ENCODE measurements at places on chromosomes 5 and 9.

DNA sequence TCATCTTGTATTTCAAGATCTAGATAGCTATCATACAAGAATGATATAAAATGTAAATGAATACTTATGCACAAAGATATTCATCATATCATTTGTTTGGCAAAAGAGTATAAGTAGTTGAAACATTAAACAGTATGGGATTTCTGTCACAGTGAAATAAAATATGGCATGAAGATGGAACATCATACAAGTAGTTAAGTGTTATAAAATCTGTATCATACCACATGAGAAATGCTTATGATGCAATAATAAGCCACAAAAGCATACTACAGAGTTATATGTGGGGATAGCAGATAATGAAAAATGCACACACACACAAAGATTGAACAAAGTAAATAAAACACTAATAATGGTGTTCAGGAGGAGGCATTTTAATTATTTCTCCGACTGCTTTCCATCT is 838.0 kb upstream of the DMAC1 start:
- DNase-seq, result no peak

DNA sequence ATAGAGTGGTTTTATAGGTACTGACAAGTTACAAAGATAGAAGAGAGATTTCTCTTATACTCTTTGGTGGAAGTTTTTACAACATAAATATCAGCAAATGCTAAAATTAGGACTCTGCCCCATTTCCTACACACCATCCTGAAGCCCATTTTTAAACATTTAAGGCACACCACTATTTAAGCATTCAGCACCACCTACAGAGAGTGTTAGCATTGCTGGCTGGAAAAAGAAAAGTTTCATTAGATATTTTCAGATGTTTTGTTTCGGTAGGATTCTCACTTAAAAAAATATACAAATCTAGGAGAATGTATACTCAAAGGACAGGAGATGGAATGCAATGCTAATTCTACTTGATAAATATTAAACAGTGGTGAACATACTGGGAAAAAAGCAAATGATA is 192.9 kb upstream of the HAPLN1 start:
- DNase-seq, result no peak

- DNase-seq, result no peak
These were observed 15.6 kb upstream of the IRF1 start for GRCh38 chr5:132506094-132506692.

DNA sequence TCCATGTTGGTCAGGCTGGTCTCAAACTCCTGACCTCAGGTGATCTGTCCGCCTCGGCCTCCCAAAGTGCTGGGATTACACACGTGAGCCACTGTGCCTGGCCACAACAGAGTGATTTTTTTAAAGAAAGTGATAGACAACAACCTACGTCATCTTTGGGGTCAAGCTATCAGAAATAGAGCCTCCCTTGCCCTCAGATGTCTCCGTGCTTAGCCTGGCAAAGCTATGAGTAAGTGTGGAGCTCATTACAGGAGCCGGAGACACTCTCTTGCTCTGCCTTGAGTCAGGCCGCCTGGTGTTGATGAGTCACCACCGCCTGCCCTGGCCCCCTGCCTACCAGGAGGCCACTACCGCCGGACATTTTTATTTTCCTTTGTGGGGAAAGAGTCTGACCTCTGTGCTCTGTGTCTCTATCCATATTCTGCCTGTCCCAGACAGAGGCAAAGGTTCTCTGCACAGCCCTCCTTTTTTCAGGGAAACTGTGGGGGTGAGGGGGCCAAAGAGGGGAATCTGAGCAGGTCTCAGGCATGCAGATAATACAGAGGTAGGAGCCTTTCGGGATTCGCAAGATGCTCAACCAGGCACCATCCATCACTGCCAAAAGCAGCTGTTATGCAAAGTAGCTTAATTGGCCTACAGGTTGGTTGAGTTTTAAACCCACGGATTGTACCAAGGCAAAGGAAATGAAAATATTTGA is 123.7 kb upstream of the CPEB4 start:
- DNase-seq, result no peak

- no peak for DNase-seq
These were observed 87.5 kb upstream of the GAS1 start for GRCh38 chr9:87034841-87035240.

- DNase-seq, result no peak
These were observed 75.6 kb downstream of the ST8SIA4 start for GRCh38 chr5:100827481-100827889.

DNA sequence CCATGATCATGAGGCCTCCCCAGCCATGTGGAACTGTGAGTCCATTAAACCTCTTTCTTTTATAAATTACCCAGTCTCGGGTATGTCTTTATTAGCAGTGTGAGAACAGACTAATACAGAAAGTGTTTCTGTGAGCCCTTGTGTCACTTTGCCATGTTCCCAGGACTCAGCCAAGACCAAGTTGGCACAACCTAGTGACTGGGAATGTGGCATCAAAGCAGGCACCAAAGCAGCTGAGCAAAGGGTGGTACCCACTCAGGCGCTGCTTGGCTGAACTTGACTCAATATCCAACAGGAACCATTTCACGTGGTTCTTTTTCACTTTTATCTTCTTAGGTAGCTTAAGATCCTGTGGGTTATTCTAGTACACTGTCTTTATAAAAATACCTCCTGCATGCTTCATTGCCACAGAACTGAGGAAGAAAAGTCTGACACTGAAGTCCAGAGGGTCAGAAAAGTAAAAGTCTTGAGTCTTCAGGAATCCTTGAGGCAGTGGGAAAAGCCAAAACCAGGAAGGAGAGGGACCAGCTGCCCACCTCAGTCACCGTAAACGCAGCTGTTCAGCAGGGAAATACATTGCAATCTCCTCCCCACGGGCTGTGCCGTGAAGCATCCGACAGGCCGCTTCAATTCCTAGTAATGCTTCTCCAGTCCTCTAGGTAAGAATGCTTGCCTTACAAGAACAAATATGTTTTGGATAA is 90.5 kb upstream of the RETREG1 start:
- DNase-seq, result no peak

DNA sequence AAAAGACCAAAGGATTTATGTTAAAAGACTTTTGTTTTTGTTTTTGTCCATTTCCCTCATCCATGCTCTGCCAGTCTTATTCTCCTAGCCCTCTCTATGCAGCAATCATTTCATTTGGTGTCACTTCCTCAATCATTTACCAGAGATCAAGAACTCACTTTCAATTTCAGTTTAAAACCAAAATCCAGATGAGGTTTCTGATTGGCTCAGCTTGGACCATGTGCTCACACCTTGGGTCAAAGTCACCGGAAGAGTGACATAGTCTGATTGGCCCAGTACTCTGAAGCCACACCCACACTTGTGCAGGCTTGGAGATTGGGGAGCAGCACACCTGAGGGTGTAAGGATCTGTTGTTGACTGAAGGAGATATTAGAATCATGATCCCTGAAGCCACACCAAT is 79.6 kb downstream of the TLR4 start:
- DNase-seq, result no peak

GRCh38 chr5:127094161-127094814 is 21.0 kb upstream of the C5orf63 start:
- no peak for DNase-seq

GRCh38 chr9:120532891-120533290 is 47.1 kb downstream of the CDK5RAP2 start:
- no peak for DNase-seq

DNA sequence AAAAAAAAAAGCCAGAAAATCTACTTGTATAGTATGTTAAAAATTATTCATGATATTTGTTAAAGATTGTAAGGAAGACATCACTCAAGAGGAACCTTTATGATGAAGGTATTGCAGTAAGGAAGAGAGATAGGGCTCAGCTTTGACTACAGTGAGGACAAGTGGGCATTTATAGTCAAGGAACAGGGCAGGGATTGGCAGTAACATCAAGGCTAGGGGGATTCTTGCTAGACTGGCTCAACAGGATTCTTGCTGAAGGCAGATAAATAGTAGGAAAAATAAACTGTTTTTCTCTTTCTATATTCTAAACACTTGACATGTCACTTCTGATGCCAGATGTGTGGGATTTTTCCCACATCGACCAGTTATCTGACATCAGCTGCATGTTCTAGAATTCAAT is 96.7 kb downstream of the ITGA1 start:
- DNase-seq, result no peak

DNA sequence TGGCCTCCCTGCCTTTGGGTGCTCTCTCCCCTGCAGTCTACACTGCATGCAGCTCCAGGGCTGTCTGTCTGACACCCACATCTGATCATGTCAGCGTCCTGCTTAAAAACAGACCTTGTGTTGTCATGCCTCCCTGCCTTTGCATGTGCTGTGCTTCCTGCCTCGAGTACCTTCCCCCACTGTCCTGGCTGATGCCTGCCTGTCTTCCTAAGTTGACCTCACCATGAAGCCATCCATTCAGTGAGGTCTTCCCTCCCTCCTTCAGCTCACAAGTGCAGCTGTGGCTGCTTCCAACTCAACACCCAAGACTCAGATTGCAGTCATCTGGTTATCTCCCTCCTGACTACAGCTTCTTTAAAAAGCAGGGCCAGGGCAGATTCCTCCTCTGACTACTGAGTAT is 5.5 kb downstream of the ANGPTL2 start:
- DNase-seq, result no peak

DNA sequence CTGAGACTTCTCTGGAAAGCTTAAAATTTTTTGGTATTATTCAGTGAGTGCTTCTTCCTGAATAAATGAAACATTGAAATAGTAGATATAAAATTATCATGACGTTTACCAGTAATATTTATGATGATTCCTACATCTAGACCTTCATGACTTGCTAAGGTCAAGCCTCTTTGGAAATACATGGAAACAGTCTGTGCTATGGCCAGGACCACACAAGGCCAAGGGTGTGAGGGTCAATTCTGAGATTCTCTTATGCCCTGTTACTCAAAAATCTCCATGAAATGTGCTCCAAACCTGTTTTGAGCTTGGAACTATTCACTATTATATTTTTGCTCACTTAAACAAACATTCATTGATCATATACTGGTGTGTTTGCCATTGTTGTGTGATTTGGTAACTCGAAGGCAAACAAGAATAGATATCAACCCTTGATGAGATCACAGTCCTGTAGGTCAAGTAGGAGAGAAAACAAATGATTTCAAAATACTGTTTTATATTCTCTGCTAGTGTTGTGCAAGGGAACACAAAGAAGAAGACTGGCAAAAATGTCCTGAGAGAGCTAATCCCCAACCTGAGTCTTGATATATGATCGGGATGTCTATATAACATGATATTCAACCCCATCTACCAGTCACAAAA is 1254.9 kb upstream of the DMAC1 start:
- DNase-seq, result no peak

DNA sequence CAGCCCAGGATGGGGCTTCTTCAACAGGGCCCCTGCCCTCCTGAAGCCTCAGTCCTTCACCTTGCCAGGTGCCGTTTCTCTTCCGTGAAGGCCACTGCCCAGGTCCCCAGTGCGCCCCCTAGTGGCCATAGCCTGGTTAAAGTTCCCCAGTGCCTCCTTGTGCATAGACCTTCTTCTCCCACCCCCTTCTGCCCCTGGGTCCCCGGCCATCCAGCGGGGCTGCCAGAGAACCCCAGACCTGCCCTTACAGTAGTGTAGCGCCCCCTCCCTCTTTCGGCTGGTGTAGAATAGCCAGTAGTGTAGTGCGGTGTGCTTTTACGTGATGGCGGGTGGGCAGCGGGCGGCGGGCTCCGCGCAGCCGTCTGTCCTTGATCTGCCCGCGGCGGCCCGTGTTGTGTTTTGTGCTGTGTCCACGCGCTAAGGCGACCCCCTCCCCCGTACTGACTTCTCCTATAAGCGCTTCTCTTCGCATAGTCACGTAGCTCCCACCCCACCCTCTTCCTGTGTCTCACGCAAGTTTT is 23.6 kb downstream of the PCDHGC5 start:
- DNase-seq, result peak; percentile 85

GRCh38 chr5:2251751-2252150 is 369.0 kb upstream of the IRX4 start:
- DNase-seq, result no peak

DNA sequence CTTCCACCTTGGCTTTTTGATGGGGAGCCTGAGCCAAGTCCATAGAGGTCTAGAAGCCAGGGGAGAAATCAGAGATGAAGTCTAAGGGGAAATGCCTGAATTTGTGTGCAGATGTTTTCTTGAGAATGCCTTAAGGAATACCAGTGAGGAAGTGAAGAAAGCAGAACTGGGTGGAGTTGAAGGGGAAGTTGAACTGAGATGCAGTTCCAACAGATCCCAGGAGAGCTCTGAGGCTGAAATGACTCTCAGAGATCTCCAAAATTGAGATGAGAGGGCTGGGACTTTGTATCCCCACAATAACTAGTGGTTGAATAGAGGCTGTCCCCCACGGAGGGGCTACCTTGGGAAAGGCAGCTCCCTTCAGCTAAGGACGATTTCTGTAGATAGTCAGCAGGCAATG is 197.1 kb downstream of the ZNF462 start:
- DNase-seq, result no peak

GRCh38 chr9:20043461-20043860 is 254.6 kb upstream of the SLC24A2 start:
- DNase-seq, result peak; percentile 10

DNA sequence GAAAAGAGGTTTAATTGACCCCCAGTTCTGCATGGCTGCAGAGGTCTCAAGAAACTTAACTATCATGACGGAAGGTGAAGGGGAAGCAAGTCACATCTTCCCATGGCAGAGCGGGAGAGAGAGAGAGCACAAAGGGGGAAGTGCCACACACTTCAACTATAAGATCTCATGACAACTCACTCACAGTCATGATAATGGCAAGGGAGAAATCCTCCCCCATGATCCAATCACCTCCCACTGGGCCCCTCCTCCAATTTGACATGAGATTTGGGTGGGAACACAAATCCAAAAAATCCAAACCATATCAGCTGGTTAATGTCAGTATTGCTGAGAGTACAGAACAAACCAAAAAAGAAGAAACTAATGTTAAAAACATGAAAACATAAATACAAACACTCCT is 120.2 kb downstream of the STARD4 start:
- no peak for DNase-seq

DNA sequence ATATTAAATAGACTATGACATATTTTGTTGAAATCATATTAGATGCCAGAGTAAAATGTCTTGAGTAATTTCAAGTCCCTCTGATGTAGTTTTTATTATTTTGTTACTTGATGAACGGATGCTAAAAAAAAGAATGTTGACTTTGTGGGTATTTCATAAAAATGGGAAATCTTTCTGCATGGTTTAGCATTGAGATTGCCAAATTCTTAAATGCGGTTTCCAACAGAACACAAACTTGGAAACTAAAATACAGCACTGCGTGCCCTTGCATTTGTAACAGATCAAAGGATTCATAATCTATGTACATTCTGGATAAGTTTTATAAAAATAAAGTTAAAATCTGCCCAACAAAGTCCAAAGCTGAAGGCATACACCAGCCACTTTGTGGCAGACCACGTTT is 425.5 kb upstream of the DAB2 start:
- no peak for DNase-seq

DNA sequence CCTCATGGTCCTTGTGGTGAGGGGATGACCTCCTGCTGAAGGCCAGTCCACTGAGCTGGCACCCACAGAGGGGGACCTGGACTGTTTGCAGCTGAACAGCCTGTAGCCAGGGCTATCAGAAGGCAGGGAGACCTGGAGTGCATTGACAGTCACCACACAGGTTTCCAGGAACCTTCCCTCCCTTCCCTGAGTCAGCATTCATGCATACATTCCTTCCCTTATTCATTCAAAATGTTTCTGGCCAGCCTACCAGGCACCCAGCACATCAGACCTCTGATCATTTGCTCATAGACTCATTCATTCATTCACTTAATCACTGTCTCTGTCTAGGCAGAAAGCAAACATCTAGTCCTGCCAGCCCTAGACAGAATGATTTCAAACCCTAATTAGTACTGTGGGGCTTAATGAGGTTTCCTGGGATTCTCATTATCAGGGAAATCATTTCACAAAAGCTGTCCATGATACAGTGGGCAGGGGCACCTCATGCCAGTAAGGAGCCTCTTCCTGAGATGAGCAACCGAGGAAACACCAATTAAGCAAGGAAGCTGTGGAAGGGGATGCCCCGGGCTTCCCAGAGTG is 110.1 kb upstream of the PPP1R26 start:
- DNase-seq, result no peak

Measured in CD8-positive, alpha-beta T cell (primary cell).